ENCODE measurements at places on chromosomes 12 and 14. TPM values are rescaled to one million over a fixed set of nuclear protein-coding genes. Genes with fewer than 3 reads are reported as not detected.

The MYH7 gene
- 0.05 TPM for total RNA-seq

The ACRBP gene
- total RNA-seq, result 3.3 TPM

The KRT78 gene
- not detected for total RNA-seq

The WSCD2 gene
- total RNA-seq, result not detected

- DNase-seq, result no peak
Observed at GRCh38 chr12:10243818-10244520, 31.3 kb downstream of the GABARAPL1 start.
